ENCODE measurements at places on chromosomes 6 and 20.

DNA sequence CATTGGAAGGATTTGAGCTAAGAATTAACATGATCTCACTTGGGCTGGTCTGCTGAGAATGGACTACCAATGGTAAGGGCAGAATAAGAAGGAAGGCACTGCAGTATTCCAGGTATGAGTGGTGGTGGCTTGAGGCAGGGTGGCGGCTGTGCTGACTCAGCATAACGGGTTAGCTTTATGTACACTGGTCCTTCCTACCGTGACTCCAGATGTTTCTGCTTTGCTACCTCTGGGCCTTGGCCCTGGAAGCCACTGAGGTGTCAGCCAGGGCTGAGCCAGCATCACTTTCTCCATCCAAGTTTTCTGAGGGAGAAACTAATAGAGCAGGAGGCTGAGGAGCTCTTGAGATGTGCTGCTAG is 12.9 kb upstream of the BTN3A3 start:
- DNase-seq = no peak

DNA sequence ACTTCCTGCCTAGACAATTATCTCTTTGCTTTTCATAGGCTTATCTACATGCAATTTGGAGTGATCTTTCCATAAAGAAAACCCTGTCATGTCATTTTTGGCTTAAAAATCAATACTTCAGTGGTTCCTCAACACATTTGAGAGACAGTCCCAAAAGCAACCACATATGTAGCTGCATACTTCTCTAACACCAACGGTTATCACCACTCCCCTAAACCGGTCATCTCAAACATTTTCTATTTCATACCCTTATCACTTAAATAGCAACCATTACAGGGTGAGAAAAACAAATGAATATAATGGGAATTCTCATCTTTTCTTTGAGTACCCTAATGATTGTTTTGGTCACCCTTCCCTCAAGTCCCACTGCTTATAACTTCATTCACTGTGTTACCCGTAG is 5.1 kb downstream of the GLO1 start:
- DNase-seq = no peak

GRCh38 chr6:74362391-74362790 is 666.4 kb downstream of the CD109 start:
- DNase-seq = no peak

- no peak for DNase-seq
These were observed 4.7 kb upstream of the C6orf132 start for GRCh38 chr6:42147138-42147562.

DNA sequence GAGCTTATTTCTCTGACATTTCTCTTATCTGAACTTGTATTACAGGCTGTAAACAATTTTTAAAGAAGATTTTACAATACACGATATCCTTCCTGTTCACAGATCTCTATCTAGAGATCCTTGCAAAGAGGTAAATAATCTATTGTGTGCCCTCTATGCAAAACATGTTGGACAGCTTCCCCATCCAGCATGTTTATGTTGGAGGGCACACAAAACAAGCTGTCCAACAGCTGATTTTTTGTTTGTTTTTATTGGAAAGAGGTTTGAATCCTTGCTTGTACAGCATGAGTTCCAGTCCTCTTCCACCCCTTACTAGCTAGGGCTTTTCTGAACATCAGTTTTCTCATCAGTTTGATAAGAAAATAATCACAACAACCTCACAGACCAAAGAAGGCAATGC is 62.3 kb upstream of the SYNDIG1 start:
- DNase-seq = no peak

DNA sequence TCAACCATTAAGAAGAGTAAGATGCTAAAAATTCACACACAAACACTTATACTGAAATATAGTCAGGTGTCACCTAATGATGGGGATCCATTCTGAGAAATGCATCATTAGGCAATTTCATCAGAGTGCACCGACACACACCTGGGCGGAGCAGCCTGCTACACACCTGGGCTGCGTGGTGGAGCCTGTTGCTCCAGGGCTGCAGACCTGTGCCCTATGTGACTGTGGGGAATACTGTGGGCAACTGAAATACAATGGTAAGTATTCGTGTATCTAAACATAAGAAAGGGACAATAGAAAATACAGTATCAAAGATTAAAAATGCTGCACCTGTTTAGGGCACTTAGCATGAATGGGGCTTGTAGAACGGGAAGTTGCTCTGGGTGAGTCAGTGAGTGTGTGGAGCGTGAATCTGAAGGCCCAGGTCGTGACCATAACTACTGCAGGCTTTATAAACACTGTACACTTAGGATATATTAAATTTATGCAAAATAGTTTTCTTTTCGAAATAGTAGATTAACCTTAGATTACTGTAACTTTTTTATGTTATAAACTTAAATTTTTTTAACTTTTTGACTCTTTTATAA is 124.4 kb upstream of the AFDN start:
- no peak for DNase-seq

DNA sequence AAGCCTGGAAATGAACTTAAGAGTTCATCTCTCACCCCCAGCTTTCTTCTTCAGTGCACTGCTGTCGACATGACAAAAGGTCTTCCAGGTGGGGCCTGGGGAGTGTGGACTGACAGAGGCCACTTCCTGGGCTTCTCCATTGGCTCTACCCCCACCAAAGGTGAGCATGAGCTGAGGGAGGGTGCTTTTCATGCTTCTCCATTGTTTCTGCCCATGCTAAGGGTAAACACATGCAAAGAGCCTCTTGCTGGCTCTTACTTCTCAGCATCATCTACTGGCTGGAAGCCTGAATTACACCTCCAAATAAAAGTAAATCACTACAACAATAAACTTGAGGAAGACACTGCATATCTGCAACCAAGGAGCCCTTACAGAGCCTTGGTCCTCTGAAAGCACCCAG is 227.2 kb downstream of the EPM2A start:
- no peak for DNase-seq

DNA sequence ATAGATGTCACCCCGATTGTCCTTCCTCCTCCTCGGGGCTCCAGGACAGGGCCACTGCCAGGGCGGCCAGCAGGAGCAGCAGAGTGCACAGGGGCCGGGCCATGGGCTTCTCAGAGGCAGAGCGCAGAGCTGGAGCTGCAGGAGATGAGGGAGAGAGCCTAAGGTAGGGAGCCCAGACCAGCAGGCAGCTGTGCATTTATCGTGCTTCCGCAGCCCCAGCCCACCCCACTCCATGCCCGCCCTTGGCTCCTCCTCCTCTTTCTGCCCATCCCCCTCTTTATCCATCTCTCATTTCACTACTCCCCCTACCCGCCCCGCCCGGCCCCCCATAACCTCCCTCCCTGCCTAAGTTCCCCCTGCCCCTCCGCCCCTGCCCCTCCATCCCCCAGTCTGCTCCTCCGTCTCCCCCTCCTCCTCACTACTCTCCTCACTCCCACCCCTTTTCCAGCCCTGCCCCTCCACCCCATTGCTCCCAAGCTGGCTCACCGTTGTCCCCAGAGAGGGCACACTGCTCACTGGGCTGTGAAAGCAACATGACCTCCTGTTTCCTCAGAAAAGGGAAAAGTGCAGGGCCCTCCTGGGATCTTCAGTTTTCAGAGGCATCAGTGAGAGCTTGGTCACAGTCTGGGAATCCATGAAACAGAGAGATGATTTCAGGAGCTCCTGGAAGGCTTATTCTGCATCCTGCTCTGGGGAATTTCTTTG is 25.5 kb upstream of the CST1 start:
- no peak for DNase-seq

DNA sequence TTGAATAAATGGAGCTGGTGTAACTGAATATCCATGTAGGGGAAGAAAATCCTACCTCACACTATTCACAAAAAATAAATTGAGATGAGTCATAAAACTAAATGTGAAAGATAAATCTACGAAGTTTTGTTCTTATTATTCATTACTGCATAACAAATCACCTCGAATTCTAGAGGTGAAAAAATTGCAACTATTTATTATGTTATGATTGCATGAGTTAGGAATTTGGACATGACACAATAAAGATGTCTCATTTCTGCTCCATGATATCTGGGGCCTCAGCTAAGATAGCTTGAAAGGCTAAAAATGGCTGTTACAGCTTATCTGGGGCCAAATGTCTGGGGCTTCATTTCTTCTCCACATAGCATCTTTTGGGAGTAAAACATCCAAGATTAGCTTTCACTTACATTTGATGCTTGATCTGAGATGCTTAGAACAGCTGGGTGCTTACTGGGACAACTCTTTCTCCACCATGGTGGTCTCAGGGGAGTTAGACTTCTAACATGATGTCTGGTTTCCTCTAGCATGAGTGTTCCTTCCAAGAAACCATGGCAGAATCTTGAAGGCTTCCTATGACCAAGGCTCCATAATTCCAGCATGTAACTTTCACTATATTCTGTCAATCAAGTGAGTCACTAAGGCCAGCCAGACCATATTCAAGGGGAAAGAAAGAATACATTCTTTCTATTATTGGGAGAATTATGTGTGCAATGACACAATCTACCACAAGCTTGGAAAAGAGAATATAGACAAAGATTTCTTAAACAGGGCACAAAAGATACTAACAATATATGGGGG is 30.1 kb downstream of the OR2B6 start:
- no peak for DNase-seq

DNA sequence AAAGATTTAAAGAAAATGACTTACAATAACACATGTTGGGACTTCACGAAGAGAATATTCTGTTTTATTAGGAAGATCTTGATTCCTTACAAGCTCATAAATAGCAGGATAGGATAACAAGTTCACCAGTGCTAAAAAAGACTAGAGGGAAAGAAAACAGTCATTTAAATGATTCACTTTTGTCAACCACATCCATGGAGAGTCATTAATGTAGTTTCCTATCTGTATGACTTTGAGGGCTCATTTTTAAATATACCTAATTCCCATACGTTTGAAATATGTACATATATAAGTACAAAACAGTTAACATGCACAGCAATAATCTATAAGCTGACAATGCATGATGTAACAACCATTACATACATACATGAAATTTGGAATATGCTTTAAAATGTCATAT is 111.1 kb downstream of the TBC1D32 start:
- DNase-seq = no peak

GRCh38 chr6:156933201-156934068 is 156.3 kb downstream of the ARID1B start:
- DNase-seq = no peak

- no peak for DNase-seq
These were observed 32.2 kb upstream of the HEY2 start for GRCh38 chr6:125717120-125717731.

- DNase-seq = no peak
These were observed 145.1 kb upstream of the IMPG1 start for GRCh38 chr6:76217606-76218005.

DNA sequence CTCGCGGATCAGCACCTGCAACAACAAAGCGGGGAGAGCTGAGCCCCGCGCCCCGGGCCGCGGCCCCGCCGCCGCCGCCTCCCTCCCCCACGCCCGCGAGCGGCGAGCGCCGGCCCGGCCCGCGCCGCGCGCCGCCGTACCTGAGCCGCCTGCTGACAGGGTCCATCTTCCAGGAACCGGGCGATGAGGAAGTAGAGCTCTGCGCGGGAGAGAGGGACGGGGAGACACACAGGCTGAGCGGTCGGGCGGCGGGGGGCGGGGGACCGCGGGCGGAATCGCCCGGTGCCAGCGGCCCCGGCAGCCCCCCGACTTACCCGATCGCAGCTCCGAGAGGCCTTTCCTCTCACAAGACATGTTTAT is 359 bp downstream of the PHIP start:
- DNase-seq = no peak

DNA sequence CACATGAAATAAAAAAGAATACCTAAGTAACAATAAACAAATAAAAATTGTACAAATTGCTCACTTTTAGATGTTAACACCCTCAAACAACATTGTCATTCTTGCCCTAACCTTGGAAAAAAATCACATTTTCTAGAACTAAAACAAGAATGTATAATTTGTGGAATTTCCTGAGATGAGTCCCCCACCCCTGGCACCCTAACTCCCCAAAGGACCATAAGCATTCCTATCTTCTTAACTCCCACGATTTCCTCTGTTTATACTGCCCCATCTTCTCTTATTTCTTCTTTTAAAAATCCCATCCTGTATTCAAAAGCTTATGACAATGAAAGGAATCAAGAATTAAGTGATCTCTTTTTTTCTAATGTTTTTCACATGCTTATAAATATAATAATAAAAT is 70.9 kb downstream of the IBTK start:
- no peak for DNase-seq

- no peak for DNase-seq
These were observed 6.6 kb downstream of the TDP2 start for GRCh38 chr6:24660105-24660504.

DNA sequence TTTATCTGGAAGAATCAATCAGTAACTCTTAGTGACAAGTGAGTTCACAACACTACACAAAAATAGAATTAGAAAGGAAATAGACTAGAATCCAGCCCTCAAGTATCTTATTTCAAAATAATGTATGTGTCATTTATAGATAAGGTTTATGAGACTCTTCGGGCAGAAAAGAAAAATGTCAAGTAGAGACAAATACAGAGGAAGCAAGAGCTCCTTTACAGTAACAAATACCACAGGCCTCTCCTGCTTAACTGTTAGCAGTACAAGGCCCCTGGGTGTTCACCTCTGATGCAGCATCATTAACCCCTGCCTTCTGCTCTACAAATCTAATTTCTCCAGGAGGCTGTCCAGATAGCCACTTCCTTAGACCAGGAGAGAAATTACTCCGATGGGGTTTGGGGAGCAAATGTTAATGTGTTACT is 76.7 kb downstream of the UBE3D start:
- no peak for DNase-seq

DNA sequence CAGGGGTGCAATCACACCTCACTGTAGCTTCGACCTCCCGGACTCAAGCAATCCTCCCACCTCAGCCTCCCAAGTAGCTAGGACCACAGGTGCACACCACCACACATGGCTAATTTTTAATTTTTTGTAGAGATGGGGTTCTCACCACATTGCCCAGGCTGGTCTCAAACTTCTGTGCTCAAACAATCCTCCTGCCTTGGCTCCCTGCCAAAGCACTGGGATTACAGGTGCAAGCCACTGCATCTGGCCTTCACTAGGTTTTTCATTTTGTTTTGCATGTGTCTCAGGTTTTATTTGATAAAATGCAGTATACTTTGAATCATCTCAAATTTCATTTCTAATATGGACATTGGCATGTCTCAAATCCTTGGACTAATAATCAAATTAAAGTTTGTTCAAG is 98.7 kb downstream of the SLC16A10 start:
- DNase-seq = no peak

DNA sequence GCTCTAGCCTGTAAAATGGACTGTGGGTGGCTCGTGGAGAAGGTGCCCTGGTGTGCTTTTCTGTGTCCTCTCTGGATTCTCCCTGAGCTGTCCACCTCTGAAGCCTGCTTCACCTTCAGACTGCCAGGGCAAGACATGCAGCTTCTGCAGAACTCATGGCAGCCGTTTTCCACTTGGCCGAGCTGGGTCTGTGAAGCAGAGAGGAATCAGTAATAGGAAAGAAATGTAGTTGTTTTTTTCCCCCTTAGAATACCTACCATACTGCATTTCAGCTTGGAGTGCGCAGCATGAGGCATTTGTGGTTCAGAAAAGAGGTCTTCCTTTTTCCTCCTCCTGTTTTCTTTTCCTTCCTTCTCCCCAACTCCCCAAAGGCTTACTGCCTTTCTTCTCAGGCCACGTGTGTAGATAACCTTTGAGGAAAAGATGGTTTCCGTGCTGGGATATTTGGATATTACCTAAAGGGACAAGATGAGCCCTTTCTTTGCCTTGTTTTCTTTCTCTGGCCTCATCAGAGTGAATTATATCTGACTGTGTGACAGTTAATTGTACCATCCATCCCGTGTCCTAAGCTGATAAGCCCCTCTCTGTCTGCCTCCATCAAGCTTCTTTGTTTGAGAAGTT is 39.4 kb downstream of the RREB1 start:
- no peak for DNase-seq

GRCh38 chr20:36717657-36718056 is 28.2 kb downstream of the NDRG3 start:
- no peak for DNase-seq
